ENCODE measurements at places on chromosomes 7 and 10.
A peak's percentile ranks its signal among the peaks of the same experiment; 100 is the strongest.

- DNase-seq: no peak
These were observed 90.9 kb downstream of the MTERF1 start for GRCh38 chr7:91789558-91789957.

DNA sequence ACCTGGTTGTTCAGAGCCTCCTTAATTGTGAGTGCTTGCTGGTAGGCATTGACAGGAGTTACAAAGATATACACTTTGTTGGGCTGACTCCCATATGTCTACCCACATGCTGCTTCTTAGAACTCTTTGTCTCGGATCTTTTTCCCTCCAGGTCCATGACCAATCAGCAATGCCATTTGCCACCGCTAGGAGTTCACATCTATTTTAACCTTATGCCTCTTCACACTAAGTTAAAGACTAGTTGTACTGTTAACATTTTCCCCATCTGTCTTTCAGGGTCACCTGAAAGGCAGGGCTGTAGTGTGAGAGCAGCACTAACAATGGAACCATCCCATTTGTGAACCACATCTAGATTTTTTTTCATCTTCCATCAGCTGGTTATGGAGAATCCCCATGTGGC lies 226.7 kb upstream of the NPY start:
- DNase-seq: no peak

- no peak for DNase-seq
These were observed 102.5 kb downstream of the IMMP2L start for GRCh38 chr7:111459757-111460280.

DNA sequence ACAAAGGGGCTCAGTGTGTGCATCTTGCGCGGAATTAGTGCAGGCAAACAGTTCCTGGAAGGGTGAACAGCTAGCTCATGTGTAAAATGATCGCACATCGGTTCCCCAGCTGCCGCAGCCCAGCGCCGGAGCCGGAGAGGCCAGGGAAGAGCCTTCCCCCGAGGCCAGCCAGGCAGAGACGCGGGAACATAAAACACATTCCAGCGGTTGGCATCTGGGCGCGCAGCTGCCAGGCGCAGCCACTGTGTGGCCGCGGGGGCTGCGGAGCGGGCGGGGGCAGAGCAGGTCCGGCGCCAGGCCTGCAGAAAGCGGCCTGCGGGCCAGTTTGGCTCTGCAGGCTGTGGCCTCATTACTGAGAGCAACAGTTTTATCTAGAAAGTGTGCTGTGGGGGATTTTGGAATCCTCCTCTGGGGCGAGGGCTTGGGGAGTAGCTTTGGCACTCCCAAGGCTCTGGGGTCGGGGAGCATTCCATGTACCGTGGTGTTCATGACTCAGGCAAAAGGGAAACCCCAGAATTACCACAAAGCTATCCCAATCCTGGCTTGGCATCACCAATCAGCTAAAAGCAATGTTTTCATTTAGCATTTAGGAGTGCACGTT lies 74.3 kb downstream of the SAMD9 start:
- peak; percentile 18 for DNase-seq

GRCh38 chr10:31536302-31536701 lies 217.3 kb downstream of the ZEB1 start:
- DNase-seq: no peak

- no peak for DNase-seq
These were observed 227.2 kb upstream of the KLF14 start for GRCh38 chr7:130961128-130961601.

Measured in epithelial cell of proximal tubule (primary cell).